ENCODE measurements at places on chromosomes 2 and 18.

DNA sequence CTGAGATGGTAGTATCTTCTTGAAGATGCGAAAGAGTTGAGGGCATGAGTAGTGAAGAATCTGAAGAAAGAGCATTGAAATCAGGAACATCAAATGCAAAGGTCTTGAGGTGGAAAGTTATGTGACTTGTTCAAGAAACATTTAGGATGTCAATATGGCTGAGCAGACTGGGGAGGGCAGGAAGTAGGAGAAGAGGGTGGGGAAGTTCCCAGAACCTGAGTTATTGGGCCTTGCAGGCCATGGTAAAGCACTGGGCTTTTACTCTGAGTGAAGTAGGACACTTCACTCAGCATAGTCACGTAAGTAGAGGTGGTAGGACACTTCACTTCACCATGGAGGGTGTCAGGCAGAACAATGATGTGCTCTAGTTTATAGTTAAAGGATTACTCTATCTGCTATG is 11.8 kb upstream of the MYL12A start:
- no peak for DNase-seq

- DNase-seq = no peak
These were observed 15.1 kb upstream of the RTTN start for GRCh38 chr18:70220628-70221027.

DNA sequence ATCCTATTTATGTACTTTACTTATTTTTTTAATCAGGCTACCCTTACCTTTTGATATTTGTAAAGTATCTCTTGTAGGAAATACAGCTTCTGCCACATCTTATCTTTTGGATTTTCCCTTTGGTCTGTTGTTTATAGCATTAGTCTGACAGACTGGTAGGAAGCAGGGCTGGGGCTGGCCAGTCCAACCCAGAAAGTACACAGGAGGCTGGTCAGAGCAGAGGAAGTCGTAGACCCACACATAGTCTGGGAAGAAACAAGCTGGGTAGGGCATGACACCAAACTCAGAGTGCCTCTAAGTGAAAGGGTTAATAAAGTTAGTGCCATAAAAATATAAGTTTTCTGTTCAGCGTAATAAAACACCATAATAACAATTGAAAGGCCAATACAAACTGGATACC is 51.7 kb downstream of the BOLA3 start:
- DNase-seq = no peak

GRCh38 chr2:240599141-240599583 is 12.6 kb downstream of the CAPN10 start:
- no peak for DNase-seq

- no peak for DNase-seq
These were observed 25.4 kb downstream of the PDCL3 start for GRCh38 chr2:100588071-100588786.

DNA sequence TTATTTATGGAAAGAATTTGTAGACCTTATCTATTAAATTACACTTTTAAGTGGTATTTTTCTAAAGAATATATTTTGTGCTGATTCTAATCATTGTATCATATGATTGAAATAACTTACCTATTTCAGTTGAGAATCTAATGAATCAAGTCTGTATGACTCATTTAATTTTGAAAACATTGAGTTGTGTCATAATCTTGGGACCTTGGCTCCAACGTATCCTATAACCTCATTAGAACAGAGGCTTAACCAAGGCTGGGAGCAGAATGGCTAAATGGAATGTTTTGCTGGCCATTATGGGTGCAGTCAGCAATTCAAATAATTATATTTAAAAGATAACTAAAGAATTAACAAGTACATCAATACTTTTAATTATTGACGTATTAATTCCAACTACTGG is 19.6 kb upstream of the GULP1 start:
- DNase-seq = no peak

GRCh38 chr2:203033395-203033794 is 18.7 kb downstream of the NBEAL1 start:
- DNase-seq = no peak

DNA sequence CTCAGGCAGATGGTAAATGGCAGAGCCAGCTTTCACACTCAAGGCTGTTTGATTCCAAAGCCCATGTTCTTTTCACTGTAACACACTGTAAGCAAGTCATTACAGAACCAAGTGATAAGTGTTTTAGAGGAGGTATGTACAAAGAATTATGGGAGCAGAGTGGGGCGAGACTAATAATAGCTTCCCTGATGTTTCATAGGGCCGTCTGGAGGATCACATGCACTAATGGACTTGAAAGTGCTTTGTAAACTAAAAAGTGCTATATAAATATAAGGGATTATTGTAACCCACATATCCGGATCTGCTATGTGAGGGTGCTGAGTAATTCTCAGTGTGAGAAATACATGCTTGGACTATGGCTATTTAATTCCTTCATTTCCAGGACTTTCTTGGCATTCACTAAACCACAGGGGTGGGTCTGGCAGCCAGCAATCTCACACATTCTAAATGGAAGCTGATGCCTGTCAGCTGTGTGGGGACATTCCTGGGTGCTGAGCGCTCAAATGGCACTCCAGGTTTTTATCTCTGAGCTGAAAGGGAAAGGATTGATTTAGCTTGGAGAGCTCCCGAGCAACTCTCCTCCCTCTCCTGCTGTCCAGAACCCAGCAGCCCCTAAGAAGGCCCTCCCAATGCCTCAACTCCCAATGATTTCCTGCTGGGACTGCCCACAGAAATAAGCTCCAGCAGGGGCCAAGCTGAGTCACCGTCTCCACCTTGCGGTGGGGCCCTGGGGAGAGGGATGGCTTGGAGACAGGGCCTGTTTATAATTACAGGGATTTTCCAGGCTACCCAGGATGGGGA is 222.8 kb downstream of the SOX11 start:
- peak; percentile 73 for DNase-seq

- DNase-seq = peak; percentile 52
These were observed 23.0 kb downstream of the CDC42EP3 start for GRCh38 chr2:37648331-37649011.

DNA sequence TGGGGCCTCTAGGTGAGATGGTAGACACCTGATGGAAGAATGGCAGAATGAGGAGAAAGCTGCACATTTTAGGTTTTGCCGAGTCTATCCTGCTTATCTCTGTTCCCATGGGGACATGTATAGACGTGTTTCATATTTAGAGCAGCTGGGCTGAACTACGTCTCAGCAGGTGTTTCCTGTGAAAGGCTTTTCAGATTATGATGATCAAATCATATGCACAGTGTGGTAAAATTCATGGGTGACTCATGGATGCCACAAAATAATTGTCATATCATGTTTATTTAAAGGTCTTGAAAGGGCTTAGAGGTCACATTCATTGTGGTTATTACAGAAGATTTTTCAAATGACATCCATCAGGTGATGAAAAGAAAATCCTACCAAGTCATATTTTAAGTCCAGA is 90.5 kb downstream of the ICOS start:
- no peak for DNase-seq

GRCh38 chr2:172366596-172367150 is 60.7 kb upstream of the ITGA6 start:
- DNase-seq = no peak

GRCh38 chr2:79171348-79171958 is 11.9 kb upstream of the REG3A start:
- no peak for DNase-seq

GRCh38 chr18:35073186-35074105 is 32.2 kb downstream of the MAPRE2 start:
- no peak for DNase-seq

DNA sequence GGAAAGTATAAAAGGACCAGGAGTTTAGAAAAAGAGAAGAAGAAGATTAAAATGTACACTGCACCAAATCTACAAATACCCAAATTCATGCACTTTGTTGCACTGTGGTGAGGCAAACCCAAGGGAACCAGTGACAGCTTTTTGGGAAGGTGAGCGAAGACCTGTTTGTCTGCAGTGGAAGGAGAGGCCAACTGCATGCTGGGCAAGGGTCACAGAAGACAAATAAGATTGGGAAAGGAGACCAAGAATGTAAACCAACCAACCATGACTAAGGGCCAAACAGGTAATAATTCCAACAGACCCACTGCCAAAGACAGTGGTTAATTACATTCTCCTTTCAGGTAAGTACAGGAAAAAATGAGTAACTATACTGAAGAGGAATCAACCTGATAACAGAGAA is 202.8 kb downstream of the STK39 start:
- DNase-seq = no peak

GRCh38 chr2:207296265-207296948 is 130.7 kb upstream of the KLF7 start:
- DNase-seq = no peak

DNA sequence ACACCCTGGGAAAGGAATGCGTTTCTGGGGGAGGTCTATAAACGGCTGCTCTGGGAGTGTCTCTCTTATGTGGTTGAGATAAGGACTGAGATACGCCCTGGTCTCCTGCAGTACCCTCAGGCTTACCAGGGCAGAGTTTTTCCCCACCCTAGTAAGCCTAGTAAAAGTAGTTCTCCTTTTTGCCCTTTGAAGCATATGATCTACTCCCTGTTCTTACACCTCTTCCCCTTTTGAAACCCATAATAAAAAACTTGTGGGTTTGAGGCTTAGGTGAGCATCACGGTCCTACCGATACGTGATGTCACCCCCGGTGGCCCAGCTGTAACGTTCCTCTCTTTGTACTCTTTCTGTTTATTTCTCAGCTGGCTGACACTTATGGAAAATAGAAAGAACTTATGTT is 97.4 kb downstream of the FSIP2 start:
- DNase-seq = no peak

DNA sequence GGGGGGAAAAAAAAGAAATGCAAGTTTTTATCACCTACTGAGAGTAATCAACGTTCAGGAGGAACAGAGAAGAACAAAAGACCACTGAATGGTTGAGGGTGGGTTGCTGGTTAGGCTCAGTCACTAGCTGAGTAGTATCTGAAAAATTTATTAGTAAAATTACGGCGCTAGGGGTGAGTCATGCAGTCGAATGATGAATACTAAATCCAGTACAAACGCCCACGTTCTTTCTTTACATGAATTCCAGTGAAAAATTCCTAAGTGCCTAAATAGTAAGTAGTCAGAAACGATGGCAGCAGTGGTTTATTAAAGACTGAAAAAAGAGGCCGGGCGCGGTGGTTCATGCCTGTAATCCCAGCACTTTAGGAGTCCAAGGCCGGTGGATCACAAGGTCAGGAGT is 52.0 kb downstream of the TEKT4 start:
- no peak for DNase-seq

DNA sequence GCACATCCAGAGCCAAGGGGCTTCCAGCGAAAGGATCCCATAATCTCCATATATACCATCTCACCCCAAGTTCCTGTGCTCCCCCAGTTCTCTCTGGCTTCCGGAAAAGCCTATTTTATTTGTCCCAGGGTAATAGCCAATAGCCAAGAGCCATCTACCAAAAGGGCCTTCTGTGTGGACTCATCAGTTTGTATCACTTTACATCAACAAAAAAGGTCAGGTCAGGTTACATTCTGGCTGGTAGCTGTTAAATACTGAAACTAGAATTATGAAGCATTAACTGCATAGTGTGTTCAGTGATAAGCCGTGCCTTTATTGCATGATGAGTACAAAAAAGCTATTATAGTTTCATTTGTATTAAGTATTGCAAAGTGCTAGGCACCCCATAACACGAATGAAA is 223.7 kb downstream of the IRS1 start:
- no peak for DNase-seq

DNA sequence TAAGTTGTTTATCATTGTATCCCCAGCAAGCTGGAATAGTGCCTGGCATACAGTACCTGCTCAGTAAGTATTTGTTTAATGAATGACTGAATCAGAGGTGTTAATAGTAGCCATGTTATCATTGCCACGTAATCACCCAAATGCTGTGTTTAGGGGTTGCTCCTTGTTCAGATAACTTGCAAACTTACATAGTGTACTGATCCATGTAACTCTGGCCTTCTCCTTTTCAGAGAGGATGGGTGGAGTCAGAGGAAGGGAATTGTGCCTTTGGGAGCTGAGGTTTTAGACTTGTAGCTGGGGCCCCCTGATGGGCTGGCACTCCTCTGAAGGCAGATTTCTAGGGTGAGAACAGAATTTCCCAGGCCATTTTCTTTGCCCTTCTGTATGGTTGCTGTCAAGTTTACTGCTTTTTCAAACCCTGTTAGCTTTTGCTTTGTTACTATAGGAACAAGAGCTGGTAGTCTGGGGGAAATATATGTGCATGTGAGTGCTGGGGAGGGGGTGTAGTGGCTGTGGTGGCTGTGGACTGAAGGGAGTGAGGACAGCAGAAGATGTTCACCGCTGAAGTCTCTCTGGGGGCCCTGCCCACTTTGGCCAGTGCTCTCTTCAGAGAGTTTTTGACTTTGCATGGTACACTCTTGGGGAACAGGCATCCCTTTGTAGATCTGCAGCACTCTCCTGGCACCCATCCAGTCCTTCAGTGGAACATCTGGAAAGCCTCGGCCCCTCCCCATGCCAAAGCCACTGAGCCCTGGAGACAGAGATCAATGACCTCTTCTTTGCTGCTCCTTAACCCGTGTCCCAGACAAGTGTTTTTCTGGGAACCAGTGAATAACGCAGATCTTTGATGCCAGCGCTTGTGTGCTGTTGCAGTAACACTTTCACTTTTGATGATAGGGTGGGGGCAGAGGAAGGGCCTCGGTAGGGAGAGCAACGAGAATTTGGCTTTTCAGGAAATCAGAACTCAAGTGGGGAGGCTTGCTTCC is 209.0 kb downstream of the PRKCE start:
- DNase-seq = no peak

GRCh38 chr18:27666016-27666415 is 480.9 kb upstream of the CHST9 start:
- DNase-seq = no peak

DNA sequence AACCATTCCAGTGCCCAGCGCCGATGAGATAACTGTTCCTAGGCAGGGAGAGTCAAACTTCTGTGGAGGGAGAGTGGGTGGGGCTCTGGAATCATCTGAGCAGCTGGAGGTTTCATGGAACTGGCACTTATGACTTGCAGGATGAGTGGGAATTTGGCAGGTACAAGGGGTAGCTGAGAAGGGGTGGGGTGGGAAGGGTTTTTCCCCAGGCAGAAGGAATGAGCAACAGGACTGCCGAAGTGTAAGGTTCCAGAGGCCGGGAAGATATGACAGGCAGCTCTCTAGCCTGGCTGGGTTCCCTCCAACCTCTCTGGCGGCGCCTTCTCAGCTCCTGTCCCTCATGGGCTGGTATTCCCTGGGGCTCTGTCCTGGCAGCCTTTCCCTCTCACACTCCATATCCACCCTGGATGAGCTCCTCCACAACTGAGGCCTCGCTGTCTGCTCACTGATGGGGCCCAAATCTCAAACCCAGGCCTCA is 2.5 kb upstream of the TET3 start:
- DNase-seq = no peak

Data from SHP77 (cell line).